Bone marrow (tissue), 2 donors: ENCODE measurements at places on chromosomes 1 and 21.

GRCh38 chr1:223316082-223316481 is 47.9 kb downstream of the SUSD4 start:
- DNase-seq = no peak

- no peak for DNase-seq
These were observed 37.1 kb downstream of the JUN start for GRCh38 chr1:58746757-58747156.

- no peak for DNase-seq
These were observed 7.6 kb downstream of the ENO1 start for GRCh38 chr1:8870616-8871538.

DNA sequence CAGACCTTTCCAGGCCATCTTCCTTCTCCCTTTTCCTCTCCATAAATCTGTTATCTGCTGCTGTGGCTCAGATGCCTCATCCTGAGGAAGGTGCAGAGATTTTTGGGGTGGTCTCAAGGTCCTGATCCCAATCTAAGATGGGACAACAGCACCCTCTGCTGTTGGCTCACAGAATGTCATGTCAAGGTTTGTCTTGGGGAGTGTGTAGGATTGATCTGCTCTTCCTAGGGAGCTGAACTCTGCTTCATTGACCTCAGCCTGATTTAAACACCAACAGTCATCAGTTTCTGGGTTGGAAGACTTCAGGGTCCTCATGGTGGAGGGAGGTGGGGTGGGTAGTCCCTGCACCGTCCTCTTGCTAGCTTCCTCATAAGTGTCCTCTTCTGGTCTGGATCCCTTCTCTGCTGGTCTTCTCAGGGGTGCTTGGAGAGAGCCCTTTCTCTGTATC is 62.8 kb upstream of the LAX1 start:
- peak; percentile 53 for DNase-seq

- DNase-seq = no peak
These were observed 6.2 kb upstream of the NRIP1 start for GRCh38 chr21:15071009-15071408.

- no peak for DNase-seq
These were observed 21.3 kb downstream of the FAM20B start for GRCh38 chr1:179046808-179047635.

- DNase-seq = no peak
These were observed 940 bp upstream of the PRKCZ start for GRCh38 chr1:2049225-2049717.

- DNase-seq = no peak
These were observed 84.8 kb downstream of the KCND3 start for GRCh38 chr1:111904478-111905218.

- DNase-seq = no peak
These were observed 111.6 kb upstream of the PDE4B start for GRCh38 chr1:65681096-65681495.

DNA sequence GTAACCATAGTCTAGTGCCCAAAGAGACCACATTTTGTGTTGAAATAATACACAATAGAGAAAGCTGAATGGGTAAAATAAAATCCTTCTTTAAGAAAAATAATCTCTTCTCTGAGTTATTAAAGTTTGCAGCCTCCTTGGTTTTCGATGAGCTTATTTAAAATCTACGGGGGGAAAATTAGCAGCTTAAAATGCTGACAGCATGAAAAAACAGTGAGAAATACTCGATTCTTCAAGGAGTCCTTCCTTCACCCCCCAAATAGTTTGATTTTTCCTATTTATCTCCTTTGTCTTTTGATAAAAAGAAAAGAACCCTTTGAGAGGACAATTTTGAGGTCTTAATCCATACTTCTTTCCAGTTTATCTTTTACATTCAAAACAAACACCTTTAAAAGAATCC is 394.0 kb upstream of the B3GALT2 start:
- no peak for DNase-seq

DNA sequence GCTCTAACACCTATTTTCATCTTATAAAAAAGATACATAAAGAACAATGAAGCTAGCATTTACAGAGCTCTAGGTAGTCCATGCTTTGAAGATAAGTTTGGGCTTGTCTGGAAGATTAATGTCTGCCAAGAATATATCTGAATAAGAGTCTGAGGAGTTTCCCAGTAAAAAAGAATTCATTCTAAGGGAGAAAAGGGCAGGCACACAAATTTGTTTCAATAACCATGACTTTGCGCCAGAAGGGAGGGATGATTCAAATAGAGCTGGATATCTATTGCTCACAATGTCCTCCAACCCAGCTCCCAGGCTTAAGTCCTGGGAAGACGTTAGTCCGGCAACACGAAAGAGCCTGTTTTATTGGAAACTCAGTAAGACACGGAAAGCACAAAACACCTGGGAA is 9.7 kb upstream of the TTLL7 start:
- DNase-seq = no peak

GRCh38 chr1:169326956-169327268 is 40.7 kb downstream of the NME7 start:
- DNase-seq = peak; percentile 71

- DNase-seq = no peak
These were observed 13.0 kb upstream of the ANGPTL7 start for GRCh38 chr1:11176081-11176706.

GRCh38 chr1:232380596-232380995 is 249.3 kb downstream of the SIPA1L2 start:
- DNase-seq = no peak

GRCh38 chr1:157724537-157725220 is 24.1 kb upstream of the FCRL3 start:
- DNase-seq = no peak

DNA sequence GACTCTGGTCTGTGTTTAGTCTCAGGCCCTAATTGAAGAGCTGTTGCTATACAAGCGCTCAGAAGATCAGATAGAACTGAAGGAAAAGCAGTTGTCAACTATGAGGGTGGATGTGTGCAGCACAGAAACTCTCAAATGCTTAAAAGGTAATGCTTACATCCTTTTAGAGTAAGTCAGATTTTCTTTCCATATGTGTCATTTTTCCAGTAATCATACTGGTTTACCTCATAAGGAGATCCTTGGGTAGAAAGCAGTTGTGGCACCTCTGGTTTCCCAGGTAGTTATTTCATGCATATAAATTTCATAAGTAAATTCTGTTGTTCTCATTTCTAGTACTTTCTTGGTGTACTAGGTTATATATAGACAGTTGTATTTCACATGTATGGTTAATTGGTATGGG is 43.0 kb upstream of the TARS2 start:
- no peak for DNase-seq

DNA sequence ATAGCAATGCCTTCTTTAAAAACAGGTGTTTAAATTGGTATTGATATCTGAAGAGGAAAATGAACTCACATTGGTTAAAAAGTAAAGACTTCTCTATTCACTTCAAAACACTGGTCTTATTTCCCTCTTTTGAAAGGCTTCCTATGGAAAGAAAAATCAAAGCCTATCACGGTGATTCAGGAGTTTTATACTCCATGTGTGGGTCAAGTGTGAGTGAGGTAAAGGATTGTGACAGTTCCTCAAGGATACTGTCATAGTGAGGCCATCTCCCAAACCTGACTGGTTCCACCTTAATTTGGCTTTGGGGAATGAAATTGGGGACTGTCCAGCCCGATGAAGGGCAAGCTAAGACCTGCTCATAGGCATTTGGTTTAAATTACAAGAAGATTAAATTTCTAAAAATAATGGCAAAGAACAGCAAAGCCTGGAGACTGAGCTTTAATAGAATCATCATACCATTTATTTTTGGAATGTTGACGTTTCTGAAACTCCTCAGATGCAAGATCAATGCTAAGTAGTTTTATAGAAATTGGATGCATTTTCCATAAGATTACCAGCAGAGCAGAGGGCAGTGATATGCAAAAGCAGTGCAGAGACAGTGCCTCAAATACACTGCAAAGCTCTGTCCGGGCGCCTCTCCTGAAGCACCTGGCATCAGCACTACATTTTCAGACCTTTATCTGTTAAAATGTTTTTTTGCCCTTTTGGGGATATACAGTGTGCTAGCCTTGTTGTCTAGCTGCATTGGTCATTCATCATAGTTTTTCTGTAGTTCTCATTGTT is 302.1 kb upstream of the SGIP1 start:
- DNase-seq = no peak

DNA sequence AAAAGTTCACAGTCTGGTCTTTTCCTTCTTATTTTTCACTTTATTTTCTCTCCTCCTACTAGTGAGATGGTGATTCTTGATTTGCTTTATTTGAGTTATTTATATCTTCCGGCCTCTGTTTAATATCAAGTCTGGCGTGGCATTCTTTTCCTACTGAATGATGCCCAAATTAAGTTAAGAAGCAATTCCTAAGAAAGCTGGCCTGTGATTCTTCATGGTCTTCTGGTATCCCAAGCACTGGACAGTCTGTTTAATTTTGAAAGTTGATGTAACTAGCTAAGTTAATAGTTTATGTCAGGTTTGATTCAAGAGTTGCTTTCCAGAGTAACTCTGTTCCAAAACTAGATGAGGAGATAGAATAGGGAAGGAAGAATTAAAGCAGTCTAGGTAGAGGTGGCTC is 9.2 kb upstream of the ENAH start:
- no peak for DNase-seq

DNA sequence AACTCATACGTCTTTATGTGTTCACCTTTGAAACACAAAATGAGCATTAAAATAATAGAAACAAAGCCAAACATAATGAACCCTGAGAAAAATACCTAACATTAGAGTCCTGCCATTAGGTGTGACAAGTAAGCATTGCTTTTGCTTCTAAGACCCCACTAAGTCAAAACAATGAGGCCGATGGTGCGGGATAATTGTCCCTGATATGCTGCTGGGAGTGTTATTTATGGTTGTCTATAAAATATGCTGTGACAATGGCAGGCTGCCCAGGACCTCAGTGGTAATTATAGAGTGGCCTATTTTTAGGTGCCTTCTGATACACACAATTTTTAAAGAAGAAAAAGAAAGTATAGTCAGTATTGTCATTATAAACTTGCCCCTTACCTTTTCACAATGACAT is 1423.1 kb downstream of the AMY1C start:
- no peak for DNase-seq

- no peak for DNase-seq
These were observed 5.8 kb downstream of the AVPR1B start for GRCh38 chr1:206111271-206111927.

DNA sequence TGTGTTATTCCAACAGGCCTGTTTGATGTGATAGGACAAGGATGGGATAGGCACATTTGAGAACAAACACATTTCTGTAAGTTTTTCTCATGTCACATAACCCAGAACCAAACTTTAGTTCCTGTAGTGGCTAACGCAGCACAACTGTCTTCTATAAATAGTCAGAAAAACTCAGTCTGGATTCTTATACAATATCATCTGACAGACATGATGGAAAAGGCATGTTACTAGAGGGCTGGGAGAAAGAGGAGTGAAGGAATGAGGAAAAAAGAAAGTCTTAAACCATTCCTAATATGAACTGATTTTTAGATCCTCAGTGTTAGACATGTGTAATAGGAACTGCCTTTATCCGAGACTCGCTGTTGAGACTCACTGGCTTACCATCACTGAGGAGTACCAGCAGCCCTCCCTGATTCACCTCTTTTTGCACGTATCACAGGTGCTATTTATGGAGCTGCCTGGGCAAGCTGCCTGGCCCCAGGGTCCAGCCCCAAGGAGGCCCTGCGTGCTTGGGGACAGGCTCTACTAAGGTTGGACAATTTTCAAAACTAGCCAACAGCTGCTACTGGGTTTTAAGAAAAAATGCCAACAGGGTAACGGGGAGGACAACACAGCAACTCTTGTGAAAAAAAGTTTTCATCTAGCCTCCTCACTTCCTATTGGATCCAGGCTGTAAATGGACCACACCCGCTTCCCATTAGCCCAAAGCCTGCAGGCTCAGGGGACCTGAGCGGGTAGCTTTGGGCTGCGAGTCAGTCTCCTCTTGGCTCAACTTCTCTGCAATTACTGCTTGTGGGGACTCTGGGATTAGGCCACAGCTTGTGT is 30.7 kb upstream of the SERBP1 start:
- no peak for DNase-seq

DNA sequence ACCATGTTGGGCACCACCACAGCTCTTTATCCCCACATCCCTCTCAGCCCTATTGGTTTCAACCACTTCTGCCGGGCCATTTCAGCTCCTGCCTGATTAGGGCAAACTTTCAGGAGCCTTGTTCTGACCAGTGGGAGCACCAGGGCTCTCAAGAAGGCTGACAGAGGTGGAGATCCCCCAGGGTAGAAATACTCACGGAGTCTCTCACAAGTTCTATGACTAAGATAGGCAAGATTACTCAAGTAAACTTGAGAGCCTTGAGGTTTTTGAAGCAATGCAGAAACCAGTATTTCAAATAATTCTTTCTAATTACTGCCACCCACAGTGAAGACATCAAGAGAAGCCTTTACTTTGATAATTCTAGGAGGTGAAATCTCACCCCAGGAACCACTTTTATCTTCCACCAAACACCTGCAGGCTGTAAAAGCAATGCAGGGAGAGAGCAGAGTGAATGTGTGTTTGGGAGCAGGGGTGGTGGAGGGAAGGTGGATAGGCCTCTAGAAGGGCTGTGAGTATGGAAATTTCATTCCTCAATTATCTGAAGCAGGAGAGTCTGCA is 6.6 kb upstream of the PTCH2 start:
- no peak for DNase-seq

GRCh38 chr1:64505232-64505943 is 35.5 kb downstream of the CACHD1 start:
- no peak for DNase-seq

- DNase-seq = no peak
These were observed 119.4 kb upstream of the PRMT6 start for GRCh38 chr1:106937104-106937503.
